ENCODE measurements at places on chromosomes 13 and 19.

GRCh38 chr19:29643361-29643935 lies 21.8 kb upstream of the PLEKHF1 start:
- no peak for DNase-seq

DNA sequence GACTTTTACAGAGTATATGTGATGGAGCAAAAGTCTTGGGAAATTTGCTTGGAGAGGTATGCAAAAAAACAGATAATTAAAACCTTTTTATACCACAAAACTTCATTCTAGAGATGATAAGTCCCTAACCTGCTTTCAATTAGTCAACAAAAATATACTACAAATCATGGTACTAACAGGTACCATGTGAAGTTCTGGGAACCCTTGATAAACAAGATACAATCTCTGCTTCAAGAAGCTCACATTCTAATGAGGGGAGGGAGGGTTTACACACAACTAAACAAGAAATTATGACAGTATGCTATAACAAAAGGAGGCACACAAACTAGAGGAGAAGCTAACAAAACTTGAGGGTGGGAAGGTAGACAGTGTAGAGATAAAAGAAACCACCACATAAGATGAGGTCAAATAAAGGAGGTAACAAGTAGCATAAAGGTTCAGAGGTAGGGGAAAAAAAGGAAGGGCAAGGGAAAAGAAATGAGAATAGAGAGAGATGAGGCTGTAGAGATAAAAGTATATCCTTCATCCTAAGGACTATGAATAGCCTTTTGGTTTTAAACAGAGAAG lies 91.4 kb downstream of the MYCBP2 start:
- DNase-seq = no peak

DNA sequence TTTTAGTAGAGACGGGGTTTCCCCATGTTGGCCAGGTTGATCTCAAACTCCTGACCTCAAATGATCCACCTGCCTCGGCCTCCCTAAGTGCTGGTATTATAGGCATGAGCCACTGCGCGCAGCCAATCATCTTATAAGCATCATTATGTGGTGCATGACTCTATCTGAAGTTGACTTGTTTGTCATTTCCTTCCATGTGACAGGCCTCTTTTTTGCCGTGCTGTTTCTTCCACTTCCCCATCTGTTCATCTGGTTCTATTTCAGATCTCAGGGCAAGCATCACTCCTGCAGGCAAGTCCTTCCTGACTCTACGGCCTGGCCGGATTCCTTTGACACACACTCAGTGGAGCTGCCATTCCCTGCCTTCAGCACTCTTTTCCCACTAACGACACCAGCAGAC lies 15.2 kb downstream of the COL5A3 start:
- DNase-seq = no peak

DNA sequence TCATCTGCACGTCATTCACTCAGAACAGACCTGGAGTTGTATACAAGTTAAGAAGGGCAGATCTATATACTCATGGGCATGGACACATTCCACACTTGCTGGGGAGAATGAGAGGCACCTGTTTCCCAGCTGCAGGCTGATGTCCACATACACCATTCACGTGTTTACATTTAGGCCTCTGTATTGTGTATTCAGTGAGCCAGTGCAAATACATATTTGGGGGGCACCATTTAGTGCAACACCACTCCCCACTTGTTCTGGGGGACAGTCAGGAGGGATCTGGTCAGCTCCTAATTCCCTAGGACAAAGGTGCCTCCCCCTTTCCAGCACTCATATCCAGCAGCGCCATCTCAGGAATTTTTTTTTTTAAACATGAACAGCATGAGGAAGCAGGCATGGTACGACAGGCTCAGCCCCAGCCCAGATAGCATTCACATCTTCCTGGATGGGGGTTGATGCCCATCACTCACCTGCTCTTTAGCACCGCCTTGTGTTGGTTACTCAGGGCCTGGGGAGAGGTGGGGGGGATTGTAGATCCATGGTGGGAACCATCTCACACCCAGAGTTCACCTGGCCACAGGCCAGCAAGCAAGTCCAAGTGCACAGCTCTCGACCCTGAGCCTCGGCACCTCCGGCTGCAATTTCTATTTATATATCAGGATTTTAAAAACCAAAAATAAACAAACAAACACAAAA lies 56.9 kb upstream of the ZNF254 start:
- DNase-seq = no peak

All from activated naive CD4-positive, alpha-beta T cell treated with anti-CD3 and anti-CD28 coated beads for 36 hours (primary cell).